Suprapubic skin (tissue), 4 donors: ENCODE measurements at places on chromosomes 5 and 9.

DNA sequence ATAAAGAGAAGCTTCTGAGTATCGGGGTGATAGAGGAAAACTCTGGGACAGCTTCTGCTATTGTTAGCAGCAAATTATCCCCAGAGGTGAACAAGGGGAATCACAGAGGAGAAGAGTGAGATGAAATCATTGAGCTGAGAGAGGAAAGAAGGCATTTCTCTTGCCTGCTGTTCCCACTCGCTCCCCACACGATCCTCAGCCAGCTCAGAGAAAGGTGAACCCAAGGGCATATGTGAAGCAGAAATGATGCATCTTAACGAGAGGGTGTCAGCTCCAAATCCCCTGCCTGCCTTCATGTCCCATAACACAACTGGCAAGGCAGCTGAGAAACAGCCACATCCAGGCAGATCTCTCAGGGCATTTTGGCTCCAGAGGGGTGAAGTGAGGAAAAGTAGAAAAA, 111.6 kb downstream of the BRINP1 start:
- DNase-seq = no peak

- DNase-seq = no peak
Observed at GRCh38 chr9:98456156-98456613, 200.7 kb upstream of the TBC1D2 start.

DNA sequence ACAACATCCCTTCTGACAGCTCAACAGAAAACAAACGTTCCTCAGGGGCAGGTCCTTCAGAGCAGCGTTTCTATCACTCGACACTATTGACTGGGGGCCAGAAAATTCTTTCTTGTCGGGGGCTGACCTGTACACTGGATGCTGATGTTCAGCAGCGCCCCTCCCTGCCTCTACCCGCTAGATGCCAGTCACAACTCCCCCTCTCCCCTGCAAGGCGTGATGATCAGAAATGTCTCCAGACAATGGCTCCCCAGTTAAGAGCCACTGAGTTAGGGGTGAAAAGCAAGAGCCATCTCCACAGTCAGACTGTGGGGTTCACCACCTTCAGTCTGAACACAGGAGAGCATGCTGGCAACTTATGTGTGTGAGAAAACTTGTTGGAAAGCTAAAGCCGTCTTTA, 39.8 kb downstream of the SERINC5 start:
- no peak for DNase-seq

DNA sequence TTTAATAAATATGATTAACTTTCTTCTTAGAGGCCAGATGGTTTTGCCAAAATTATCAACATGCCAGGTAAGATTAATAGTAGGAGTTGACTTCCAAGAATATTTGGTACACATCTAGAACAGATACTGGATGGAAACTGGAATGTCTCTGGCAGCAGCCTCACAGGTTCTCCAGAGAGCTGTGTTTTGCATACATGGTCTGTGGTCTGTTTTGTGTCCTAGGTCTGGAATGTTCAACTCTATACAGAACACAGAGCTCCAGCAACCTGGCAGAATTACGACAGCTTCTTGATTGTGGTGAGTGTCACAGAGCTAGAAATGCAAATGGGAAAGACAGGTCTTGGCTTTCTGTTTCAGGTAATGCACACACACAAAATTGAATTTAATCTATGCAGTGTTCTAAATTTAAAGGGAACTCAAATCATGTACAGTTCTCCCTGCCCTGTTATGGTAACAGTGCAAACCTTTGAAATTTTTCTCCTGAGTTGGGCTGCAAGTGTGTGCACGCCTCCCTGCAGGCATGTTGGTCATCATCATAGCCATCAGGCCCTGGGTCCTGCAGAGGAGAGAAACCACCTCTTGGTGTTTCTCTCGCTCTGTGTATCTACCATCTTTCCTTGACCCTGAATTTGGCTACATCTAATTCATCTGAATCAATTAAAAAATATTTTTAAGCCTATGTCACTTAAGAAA, 58.3 kb downstream of the PIK3R1 start:
- no peak for DNase-seq

GRCh38 chr5:135434591-135435466, 12.3 kb downstream of the DCANP1 start:
- DNase-seq = no peak

GRCh38 chr9:134421888-134422287, 95.6 kb downstream of the RXRA start:
- DNase-seq = no peak

DNA sequence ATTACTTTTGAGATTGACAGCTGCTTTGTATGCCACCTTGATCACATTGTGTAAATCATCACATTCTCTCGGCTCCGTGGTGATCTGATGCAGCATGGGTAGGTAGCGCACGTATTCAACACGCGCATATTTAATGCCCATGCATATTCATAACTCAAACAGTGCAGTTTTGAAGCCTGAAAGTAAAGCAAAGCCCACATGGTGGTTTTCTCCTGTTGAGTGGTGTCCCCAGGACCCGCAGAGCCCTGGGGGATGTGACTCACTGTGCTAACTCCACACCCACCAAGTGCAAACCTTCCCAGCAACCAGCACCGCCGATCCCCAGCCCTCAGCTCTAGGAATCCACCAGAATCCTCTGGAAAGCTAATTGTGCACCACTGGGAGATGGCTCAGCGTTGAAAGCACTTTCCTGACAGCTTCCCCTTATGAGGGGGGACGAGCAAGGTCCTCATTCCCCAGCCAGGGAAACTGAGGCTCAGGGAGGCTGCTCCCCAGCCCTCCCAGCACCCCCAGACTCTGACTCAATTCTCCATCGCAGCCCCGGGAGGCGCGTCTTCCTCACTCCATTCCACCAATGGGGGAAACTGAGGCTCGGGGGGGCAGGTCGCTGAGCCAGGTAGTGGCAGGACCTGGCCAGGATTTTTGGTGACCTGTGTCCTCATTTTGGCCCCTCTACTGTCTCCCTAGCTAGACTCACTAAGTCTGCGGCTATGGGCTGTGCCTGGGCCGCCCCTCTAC, 46.4 kb downstream of the SARDH start:
- no peak for DNase-seq

DNA sequence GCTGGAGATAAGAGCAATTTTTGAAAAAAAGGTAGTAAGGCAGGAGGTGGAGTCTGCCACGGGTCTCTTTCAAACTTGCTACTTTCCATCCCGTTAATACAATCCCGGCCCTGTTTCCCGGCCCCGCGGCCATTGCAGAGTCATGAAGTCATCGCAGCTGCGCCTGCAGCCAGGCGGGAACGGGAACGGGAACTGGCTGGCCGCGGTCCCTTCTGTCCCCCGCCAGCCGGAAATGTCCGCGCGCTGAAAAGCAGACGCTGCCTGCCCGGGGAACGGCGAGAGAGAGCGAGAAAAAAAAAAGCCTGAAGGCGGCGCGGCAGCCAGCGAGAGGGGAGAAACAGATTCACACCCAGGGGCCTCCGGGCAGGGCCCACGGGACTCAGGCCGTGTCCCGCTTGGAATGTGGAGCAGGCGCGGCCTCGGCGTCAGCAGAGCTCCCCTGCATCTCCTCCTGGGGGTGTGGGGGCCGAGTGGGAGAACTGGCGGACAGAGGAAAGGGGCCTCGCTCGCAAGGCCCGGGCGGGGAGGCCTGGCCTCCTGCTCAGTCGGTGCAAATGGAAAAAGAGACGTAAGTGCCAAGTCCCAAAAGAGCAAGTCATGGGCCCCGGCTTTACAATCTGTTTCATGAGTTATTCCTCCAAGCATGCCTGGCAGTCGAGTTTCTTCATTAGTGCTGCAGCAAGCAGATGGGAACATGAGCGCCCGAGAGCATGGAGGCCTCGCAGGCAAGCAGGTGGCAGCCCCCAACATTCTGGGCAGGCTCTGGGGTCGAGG, 201.2 kb upstream of the GAS1 start:
- peak; percentile 91 for DNase-seq

DNA sequence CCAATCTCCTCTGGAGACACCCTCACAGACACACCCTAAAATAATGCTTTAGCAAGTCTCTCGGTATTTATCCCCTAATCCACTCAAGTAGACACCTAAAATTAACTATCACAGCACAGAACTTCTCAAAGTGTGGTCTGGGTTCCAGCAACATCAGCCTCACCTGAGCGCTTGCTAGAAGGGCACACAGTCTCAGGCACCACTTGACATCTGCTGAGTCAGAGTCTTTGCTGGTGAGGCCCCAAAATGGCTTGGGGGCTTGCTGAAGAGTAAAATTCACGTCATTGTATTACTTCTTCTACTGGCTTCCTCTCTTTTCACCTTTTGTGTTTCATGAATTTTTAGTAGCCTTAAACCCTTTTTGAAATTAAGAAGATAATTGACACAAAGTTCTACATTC, 9.0 kb downstream of the FOXB2 start:
- no peak for DNase-seq

GRCh38 chr5:78519198-78519941, 129.2 kb downstream of the LHFPL2 start:
- DNase-seq = no peak

- no peak for DNase-seq
Observed at GRCh38 chr5:71658916-71659662, 60.0 kb upstream of the CARTPT start.

- no peak for DNase-seq
Observed at GRCh38 chr9:73780916-73781315, 629.3 kb downstream of the ANXA1 start.

GRCh38 chr5:157594257-157594656, 18.7 kb upstream of the ADAM19 start:
- DNase-seq = no peak

DNA sequence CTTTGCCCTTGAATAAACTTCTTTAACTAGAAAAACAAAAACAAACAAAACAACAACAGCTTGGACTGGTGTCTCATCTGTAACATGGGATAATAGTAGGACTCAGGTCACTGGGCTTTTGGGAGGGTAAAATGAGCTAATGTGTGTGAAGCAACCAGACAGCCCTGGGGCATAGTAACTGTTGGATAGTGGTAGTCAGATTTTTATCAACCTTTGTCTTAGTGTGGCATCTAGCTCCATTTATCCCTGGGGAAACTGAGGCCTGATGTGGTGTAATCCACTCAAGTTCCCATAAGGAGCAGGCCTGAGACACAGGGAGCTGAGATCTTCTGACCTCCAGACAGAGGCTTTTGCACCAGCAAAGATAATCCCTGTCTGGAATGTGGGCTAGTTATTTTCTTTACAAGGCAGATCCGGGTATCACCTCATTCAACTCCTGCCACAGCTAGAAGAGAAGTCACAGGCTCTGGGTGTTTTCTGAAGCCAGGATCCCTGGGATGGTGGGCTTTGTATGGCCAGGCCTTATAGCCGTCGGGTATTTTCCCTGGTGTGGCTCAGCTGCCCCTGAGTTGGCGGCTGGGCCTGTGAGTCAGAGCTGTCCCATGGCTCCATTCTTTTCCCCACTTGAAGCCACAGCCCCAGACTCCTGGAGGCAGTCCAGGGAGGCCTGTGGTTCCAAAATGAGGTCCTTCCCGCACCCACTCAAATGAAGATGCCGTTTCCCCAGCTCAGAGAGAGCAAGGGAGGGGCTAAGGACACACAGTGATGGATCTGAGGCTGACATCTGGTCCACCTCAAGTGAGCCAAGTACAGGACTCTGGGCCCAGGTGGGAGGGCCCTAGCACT, 26.1 kb upstream of the CSF1R start:
- DNase-seq = no peak

- no peak for DNase-seq
Observed at GRCh38 chr9:109256336-109256735, 64.5 kb downstream of the EPB41L4B start.

- no peak for DNase-seq
Observed at GRCh38 chr9:88852794-88853193, 138.5 kb upstream of the S1PR3 start.

DNA sequence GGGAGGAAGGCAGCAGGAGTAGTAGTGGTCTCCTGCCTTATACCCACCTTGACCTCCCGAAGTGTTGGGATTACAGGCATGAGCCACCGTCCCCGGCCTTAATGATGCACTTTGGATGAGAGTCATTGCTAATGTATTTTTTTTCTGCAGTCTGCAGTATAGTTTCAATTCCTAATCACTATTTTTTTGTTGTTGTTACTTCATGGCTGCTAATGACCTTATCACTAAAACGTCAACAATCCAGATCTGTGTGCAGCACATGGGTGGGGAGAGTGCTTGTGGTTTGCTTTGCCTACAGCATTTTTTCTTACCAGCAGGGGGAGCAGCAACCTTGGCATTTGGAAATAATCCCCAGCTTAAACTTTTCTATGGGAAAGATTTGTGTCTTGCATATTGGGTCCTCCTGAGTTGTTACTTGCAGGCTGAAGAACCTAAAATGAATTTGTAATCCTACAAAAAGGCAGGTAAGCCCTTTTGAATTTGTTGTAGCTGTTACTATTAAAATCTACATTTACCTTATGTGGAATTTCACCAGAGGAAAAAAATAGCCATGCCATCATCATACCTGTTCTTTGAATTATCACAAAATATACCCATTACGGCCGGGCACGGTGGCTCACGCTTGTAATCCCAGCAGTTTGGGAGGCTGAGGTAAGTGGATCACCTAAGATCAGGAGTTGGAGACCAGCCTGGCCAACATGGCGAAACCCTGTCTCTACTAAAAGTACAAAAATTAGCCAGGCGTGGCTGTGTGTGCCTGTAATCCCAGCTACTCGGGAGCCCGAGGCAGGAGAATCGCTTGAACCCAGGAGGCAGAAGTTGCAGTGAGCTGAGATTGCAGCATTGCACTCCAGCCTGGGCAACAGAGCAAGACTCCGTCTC, 6.3 kb upstream of the MED7 start:
- no peak for DNase-seq

GRCh38 chr9:2655411-2655901, 33.9 kb downstream of the VLDLR start:
- no peak for DNase-seq

DNA sequence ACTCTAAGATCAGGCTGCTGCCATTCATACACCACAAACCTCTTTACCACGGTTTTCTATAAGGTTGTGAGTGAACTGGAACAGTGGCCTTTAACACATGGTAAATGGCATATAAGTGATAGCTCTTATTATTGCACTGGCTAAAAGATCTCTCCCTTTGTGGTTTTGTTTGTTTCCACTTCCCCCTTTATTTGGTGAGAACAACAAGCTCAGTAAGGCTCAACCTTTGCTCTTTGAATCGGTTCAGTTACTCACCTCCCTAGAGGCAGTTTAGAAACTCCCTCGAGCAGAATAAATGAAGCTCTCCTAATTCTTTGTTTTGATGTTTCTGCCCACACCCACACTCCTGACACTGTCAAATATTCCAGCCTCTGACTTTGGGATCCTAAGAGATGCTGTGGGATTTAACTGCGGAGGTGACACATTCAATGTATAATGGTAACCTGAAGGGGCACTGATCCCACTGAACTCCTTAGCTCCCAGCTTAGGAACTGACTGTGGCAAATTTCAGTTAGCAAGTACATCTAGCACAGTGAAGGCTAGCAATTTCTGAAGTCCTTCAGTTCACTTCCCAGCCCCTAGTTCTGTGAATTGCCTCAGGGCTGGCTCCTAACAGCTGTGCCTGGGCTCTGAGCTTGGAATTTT, 22.5 kb upstream of the RAD23B start:
- DNase-seq = no peak
